ENCODE measurements at places on chromosomes 1 and 21. TPM values are rescaled to one million over a fixed set of nuclear protein-coding genes. Genes with fewer than 3 reads are reported as not detected.

The DARS2 gene
- 12.7 TPM for total RNA-seq

The HHAT gene
- total RNA-seq = 6.4 TPM

The LCE3A gene
- not detected for total RNA-seq

GRCh38 chr1:209863766-209864485, 36.2 kb downstream of the UTP25 start:
- no peak for DNase-seq

GRCh38 chr1:10253755-10254154, 43.4 kb downstream of the KIF1B start:
- DNase-seq = no peak

DNA sequence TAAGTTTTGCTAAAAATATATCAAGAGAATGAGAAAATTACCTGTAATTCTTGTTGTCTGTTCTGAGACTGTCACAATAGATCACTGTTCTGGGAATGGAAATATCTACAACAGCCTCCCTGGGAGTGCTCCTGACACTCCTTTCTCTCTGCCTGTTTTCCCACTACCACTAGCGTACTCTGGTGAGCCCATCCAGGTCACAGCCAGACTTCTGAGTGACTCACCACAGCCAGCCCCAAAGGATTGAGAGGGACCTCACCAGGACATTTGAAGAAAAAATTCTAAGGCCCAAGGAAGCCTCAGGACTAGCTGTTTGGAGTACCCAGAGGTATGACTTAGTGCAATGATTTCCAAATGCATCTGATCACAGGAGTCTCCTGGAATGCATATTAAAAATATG, 39.0 kb upstream of the TADA1 start:
- no peak for DNase-seq

DNA sequence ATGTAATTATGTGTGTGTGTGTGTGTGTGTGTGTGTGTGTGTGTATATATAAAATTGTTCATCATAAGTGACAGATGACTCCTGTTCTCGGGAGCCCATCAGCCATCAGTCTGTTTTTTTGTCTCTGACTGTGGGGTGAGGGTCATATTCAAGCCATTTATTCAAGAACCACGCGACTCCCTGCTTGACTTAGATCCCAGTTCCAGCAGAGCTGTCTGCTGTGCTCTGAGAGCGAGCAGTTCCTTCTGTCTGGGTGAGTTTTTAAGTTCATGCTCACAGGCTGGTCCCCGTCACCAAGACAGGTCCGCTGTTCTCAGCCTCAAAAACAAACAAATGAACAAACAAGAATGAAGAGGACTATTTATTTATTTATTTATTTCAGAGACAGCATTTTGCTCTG, 18.3 kb upstream of the NPPB start:
- no peak for DNase-seq

DNA sequence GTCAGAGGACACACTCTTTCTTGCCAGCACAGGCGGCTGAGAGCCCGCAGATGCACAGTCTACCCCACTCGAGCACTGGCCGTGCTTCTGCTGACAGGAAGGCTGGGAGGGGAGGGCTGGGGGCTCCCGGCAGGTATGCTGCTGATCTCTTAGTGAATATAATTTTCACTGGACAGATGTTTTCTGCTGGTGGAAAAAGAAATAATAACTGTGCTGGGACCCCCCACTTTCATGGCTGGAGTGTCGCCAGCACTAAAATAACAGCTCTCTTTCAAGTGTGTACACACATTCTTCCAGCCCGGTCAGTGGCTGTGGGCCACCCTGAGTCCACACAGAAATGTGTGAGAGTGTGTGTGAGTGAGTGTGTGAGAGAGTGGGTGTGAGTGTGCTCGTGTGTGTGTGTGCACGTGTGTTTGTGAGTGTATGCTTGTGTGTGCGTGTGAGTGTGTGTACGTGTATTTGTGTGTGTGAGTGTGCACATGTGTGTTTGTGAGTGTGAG, 167.7 kb upstream of the USP24 start:
- no peak for DNase-seq

- no peak for DNase-seq
Observed at GRCh38 chr1:54606096-54606989, 17.0 kb downstream of the FAM151A start.

DNA sequence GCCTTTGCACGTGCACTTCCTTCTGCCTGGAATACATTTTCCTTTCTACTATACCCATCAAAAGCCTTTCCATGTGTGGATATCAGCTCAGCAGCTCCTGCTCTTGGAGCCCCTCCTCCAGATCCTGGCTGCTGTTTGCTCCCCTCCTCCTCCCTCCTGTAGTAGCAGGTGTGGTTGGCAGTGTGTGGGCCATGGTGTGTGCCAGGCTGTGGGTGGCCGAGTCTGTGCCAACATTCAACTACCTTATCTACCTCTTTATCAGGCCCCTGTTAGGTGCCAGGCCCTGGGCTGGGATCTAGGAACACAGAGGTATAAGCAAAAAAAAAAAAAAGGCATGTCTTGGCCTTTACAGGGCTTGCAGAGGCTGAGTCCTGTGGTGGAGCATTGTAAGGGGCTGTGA, 180.6 kb upstream of the JUN start:
- no peak for DNase-seq

GRCh38 chr1:77545970-77546369, 136.5 kb downstream of the ZZZ3 start:
- no peak for DNase-seq

- DNase-seq = no peak
Observed at GRCh38 chr1:84973498-84974334, 23.2 kb downstream of the MCOLN2 start.

- DNase-seq = no peak
Observed at GRCh38 chr1:76763738-76764137, 103.5 kb upstream of the ST6GALNAC5 start.

The FMO4 gene
- total RNA-seq = 3.5 TPM

- DNase-seq = no peak
Observed at GRCh38 chr1:58592522-58593134, 15.6 kb upstream of the TACSTD2 start.

- DNase-seq = no peak
Observed at GRCh38 chr1:28233264-28233606, 406 bp upstream of the DNAJC8 start.

DNA sequence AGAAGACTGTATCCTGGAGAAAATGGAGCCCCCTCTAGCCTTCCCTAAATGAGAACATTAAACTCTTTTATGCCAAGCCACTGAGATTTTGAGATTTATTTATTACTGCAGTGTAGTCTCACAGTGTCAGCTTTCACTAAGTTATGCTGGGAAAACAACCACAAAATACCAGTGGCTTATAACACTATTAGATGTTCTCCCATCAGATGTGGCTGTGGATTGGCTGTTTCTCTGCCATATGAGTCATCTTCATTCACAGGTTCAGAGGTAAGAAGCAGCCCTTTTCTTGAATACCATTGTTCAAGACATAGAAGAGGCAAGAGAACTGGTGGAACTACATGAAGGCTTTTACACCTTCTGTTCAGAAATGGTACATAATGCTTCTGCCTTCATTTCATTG, 32.1 kb upstream of the ST6GALNAC5 start:
- DNase-seq = no peak

The TDRD10 gene
- not detected for total RNA-seq

The FMN2 gene
- total RNA-seq = 3.5 TPM

DNA sequence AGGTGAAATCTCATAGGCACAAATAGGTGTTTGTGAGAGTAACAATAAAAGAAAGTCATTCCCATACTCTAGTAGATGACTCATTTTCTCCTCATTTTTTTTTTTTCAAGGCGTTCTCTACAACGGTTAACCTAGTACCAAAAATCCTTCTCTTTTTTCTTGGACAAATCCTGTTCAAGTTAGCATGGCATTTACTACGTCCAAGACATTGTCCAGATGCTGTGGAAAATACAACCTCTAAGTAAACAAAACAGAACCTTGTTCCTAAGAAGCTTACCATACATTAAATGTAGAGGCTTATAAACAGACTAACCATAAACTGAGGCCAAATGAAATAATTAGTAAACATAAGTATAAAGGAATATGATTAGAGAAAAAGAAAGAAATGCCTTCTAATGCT, 76.2 kb upstream of the RGS4 start:
- no peak for DNase-seq

DNA sequence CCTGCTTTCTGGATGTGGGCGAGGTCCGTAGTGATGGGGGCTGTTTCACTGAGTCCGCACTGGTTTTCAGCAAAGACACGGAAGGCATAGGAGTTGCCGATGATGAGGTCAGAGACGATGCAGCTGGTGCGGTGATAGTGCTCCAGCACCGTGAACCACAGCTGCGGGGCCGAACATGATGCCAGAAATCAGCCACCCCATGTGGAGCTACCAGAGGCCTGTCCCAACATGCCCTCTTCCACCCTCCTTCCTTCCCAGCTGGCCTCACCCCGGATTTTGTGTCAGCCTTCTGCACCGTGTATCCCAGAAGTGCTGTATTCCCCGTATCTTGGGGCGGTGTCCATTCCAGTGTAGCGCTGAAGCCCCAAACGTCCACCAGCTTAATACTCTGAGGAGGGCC, 10.0 kb downstream of the MYBPHL start:
- no peak for DNase-seq

GRCh38 chr1:231172411-231172810, 10.6 kb downstream of the TRIM67 start:
- no peak for DNase-seq

GRCh38 chr21:32001390-32001789, 128.6 kb downstream of the HUNK start:
- no peak for DNase-seq

DNA sequence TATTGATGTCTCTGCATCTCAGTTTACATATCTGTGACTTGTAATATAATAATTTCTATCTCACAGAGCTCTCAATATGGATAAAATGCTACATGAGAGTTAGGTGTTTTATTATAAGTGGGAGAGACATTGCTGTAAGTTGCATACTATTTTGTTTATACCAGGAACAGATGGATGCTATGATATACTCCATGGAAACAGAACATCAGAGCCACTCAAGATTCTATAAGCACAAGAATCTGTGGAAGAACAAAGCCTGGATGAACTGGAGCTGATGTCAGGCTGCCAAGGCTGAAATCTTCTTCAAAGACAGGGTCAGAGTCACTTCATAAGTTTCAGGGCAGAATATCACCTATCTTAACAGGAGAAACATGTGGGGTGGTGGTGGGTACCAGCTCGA, 30.2 kb downstream of the DUSP10 start:
- DNase-seq = no peak

The PTAFR gene
- total RNA-seq = not detected

- DNase-seq = no peak
Observed at GRCh38 chr1:207810606-207811295, 58.9 kb downstream of the CD46 start.

The CFHR3 gene
- total RNA-seq = not detected

GRCh38 chr1:207890136-207890738, 20.7 kb downstream of the CD34 start:
- DNase-seq = no peak

GRCh38 chr1:27487966-27488884, 1.7 kb downstream of the WASF2 start:
- no peak for DNase-seq

The SAMSN1 gene
- not detected for total RNA-seq

The EXOSC10 gene
- 49.8 TPM for total RNA-seq

The TNFRSF14 gene
- 0.95 TPM for total RNA-seq

The GRHL3 gene
- total RNA-seq = not detected

The CIART gene
- total RNA-seq = 3.1 TPM

GRCh38 chr1:58439946-58440345, 106.6 kb downstream of the OMA1 start:
- no peak for DNase-seq

DNA sequence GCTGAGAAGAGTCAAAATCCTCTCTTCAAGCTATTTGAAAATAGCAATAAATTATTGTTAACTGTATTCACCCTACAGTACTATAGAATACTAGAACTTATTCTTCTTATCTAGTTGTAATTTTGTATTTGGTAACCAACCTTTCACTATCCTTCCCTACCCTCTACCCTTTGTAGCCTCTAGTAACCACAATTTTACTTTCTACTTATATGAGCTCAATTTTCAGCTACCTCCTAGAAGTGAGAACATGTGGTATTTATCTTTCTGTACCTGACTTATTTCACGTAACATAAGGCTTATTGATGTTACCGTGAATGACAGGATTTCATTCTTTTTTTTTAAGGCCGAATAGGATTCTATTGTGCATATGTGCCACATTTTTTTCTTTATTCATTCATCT, 30.0 kb downstream of the ZC3H11B start:
- DNase-seq = no peak

GRCh38 chr1:40036574-40036973, 4.0 kb upstream of the CAP1 start:
- DNase-seq = no peak

- DNase-seq = no peak
Observed at GRCh38 chr1:201491896-201492511, 14.9 kb downstream of the CSRP1 start.

The INAVA gene
- total RNA-seq = 3.8 TPM

GRCh38 chr21:25942135-25942534, 207.4 kb downstream of the GABPA start:
- no peak for DNase-seq

- DNase-seq = no peak
Observed at GRCh38 chr1:174157157-174157806, 2.0 kb upstream of the RABGAP1L start.

GRCh38 chr1:170594066-170594626, 62.2 kb downstream of the GORAB start:
- no peak for DNase-seq

- DNase-seq = no peak
Observed at GRCh38 chr1:111586112-111586511, 33.5 kb upstream of the RAP1A start.

DNA sequence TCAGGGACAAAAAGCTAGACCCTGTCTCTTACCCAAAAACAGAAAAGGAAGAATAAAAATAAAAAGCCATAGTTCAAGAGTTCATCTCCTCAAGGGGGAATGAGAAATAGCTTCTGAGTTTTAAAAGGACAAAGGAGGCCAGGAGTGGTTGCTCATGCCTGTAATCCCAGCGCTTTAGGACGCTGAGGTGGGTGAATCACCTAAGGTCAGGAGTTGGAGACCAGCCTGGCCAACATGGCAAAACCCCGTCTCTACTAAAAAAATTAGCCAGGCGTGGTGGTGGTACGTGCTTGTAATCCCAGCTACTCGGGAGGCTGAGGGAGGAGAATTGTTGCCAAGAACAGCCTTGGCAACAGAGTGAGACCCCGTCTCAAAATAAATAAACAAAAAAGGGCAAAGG, 38.6 kb upstream of the CPLANE2 start:
- no peak for DNase-seq

The RIMS3 gene
- 26.0 TPM for total RNA-seq

GRCh38 chr1:14980621-14981218, 172.8 kb upstream of the TMEM51 start:
- no peak for DNase-seq

The FCAMR gene
- not detected for total RNA-seq

DNA sequence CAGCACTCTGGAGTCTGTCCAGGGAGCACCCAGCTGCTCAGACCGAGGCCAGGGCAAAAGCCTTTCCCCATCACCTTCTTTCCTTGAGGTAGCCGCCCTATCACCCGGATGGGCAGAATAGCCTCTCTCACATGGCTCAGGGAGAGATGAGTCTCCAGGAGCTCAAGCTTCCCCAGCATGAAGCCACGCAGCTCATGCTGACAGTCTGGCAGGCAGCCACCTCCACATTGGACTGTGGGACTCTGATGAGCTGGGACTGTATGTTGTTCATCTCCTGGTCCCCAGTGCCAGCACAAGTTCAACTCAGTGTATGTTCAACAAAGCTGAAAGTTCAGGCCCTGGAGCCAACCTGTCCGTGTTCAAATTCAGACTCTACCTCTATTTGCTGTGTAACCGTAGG, 75.2 kb upstream of the ZC3H12A start:
- no peak for DNase-seq

All from chondrocyte (in vitro differentiated cells).